ENCODE measurements at places on chromosomes 2 and 18.

DNA sequence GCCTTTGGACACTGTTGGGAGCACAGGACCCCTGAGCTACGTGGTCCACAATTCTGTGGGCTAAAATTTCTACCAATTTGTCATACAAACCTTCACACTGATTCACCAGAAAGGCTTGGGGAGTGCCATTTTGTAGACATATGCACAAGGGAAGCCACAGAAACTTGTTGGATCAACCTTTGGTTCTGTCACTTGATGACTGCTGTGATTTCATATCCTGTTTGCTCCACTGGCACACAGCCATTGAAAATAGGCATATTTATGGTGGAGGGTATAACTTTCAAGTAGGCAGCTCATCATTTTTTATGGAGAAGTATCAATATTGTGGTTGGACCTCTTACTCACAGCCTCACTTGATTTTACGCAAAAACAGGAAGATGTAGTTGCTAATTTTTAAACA lies 10.5 kb downstream of the NAPG start:
- no peak for DNase-seq

DNA sequence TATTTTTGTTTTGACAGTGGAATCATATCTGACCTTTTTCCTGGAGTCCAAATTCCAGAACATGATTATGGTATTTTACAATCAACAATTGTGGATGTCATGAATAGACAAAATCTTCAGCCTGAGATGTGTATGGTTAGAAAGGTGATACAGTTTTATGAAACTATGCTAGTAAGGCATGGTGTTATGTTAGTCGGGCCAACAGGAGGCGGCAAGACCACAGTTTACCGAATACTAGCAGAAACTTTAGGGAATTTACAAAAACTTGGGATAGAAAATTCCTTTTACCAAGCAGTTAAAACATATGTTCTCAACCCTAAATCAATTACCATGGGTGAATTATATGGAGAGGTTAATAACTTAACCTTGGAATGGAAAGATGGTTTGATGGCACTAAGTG lies 137.0 kb downstream of the DNAH6 start:
- no peak for DNase-seq

DNA sequence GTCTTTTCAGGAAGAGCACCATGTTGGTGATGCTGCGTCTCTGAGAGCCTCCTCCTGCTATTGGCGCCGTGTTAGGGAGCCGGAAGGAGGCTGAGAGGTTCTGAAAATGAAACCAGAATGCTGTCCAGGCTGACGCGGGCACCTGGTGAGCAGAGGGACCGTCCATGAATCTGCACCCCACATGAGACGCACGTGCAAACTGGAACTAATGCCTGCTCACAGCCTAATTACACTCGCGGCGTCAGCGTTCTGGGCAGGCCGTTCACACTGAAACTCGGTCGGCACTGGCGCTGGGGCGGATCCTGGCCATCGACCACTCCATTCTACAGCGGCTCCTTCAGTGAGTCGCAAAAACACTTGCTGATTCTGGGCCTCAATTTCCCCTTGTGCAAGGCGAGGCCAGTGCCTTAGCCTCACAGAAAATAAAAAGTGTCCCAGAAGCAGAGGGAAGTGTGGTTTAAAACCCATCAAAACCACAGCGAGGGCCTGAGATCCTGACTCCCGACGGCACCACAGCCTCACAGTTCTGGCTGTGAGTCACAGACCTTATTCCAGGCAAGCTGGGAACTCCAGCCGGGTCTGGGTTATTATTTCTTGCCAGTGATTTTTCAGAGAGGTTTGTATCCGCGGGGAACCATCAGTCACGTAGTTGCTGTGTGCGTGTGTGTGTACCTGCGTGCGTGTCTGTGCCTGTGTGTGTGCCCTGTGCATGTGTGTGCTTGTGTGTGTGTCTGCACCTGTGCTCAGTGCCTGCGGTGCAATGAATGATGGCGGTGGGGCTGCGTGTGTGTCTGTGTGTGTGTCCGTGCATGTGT lies 49.1 kb upstream of the CTDP1 start:
- DNase-seq: no peak

DNA sequence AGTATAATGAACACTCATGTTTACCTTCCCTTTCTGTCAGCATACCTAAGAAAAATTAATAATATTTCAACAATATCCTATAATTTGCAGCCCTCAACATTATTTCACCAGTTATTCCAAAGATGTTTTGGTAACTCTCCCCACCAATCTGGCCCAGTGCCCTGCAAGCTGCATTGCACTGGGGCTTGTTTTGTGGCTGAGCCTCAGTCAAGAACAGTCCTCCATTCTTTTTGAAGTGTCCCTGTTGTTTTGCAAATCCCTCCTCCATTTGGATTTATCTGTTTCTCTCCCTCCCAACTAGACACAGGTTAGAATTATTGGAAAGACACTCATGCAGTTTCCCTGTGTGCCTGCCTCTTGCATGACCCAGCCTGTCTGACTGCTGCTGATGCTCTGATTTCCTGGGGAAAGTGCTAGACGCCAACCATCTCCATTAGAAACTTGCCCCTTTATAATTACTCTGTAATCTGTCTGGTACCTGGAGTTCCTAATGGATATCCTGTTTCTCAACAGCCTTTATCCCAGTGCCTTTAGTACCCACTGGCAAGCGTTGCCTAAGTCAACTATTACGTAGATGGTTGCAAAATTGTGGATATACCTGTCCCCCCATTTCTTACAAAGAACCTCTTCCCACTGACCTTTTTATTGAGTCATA lies 60.2 kb downstream of the EIF5B start:
- no peak for DNase-seq

- DNase-seq: no peak
Measured at GRCh38 chr2:195562570-195563566, 94.2 kb upstream of the SLC39A10 start.

- no peak for DNase-seq
Measured at GRCh38 chr18:70468861-70469547, 180.2 kb downstream of the SOCS6 start.

DNA sequence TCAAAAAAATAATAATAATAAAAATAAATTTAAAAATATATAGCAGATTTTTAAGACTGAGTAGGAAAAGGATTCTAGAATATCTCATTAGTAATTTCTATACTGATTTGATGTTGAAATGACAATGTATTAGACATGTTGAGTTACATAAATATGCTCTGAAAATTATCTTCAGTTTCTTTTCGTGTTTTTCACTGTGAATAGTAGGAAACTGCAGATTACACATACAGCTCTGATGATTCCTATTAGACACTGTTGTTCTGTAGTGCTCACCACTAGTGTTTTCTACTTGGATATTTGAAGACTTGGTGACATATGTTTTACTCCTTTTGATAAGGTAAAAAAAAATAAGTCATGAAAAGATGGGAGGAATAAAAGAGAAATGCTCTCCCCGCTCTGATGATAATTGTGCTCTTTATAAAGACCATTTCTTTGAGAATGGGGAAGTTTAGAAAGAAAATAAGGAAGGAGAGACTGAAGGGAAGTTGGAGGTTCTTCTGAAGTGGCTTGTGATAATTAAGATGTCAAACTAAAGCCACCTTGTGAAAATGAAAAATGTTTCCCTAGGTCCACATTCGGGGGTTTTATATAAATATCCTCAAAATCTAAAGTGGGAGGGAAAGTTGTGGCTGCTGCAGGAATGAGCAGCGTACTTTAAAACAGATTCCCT lies 52.9 kb downstream of the SLC9A2 start:
- DNase-seq: no peak

- DNase-seq: no peak
Measured at GRCh38 chr2:62293490-62294271, 97.8 kb downstream of the B3GNT2 start.

- no peak for DNase-seq
Measured at GRCh38 chr2:230700447-230700846, 12.2 kb upstream of the CAB39 start.

DNA sequence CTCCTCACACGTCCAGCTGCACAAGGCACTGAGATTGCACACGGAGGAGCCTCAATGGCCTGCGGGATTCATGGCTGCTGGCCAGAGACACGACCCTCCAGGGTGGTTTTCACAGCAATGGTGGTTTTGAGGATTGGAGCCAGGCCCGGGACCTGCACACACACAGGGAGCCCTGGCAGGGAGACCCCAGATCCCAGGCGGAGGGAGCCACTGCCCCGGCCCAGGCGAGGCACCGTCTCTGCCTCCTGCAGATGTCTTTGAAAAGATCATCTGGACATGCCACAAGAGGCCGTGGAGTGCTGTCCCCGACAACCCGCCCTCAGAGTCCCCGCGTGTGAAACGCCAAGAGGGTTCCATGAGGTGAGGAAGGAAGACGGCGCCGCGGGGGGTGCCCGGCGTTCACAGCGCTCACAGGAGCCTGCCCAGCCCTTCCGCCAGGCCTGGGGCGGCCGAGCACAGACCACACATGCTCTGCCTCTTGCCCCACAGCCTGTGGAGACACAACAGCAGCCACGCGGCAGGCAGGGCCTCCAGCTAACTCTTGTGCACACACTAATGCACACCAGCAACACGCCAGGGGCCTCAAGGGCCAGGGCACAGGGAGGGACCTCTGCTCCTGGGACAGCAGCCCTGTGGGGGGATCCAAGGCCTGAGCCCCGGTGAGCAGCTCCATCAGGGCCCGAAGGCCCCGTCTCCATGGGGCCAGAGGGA lies 72.8 kb upstream of the CTDP1 start:
- DNase-seq: no peak

DNA sequence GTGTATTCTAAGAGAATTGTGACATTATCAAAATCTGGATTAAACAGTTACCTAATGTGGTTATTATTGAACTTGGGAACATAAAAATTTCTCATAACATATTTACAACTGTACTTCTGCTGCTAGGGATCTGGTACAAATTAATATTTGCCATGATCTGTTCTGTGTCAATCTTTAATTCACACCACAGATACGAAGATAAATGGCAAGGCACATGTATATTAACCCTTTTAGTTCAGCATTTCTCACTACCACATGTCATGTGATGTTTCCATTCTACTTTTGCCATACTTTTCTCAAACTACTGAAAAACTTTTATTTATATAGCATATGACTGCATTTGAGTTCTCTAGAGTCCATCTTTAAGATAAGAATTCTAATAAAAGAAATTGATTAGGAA lies 295.3 kb upstream of the DDX18 start:
- no peak for DNase-seq

GRCh38 chr18:74477771-74478170 lies 18.4 kb upstream of the CNDP2 start:
- DNase-seq: no peak

DNA sequence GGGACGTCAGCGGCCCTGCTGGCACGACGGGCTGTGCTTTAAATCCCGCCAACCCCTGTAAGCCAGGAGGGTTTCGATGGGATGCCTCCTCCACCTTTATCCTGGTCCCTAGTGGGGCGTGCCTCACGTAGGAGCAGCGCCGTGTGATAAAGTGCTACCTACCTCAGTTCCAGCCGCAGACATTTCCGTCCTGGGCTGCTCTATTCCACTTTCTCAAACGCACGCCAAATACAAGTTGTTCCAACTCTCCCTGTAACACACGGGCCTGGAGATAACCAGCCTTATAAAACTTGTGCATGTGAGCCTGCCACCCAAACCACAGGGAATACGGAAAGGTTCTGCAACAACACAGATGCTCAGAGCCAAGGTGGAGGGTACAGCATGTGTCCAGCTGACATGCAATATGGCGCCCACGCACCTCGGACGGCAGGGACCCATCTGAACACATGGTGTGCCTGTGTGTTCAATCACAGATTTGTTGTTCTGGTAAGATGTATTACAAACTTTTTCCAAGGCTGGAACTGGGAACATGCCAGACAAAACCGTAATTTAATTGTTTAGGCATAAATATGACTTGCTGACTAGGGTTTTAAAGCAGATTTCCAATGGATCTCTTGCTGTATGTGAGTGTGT lies 47.7 kb downstream of the ZNF516 start:
- no peak for DNase-seq

DNA sequence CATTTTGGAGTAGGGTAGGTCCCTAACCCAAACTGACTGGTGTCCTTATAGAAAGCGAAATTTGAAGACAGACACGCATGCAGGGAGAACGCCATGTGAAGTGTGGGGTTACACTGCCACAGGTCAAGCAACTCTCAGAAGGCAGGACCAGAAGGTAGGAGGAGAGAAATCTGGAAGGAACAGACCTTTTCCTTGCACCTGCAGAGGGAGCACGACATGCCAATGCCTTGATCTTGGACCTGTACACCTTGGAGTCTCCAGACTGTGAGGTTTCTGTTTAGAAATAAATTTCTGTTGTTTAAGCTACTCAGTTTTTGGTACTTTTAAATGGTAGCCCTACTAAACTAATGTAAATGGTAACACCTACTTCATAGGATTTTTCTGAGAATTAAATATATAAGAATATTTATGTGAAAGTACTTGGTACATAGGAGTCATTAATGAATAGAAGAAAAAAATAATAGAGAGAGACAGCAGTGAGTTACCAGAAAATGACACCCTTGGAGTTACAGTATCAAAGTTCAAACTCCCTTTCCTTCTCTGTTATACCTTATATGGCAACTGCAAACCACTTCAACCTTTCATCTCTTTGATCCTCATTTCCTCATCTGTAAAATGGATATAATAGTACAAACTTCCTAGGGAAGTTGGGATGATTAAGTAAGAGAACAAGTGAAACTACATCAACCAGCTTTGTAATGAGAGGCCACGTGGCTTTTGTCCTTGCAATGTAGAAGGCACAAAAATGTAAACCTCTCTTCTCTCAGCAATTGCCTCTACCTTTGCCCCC lies 184.9 kb upstream of the PARD3B start:
- DNase-seq: no peak

DNA sequence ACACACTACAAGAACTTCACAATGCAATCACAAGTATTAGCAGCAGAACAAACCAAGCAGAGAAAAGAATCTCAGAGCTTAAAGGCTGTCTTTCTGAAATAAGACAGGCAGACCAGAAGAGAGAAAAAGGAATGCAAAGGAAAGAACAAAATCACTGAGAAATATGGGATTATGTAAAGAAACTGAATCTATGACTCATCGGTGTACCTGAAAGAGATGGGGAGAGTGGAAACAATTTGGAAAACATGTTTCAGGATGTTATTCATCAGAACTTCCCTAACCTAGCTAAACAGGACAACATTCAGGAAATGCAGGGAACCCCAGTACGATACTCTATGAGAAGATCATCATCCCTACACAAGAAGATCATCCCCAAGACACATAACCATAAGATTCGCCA lies 499.0 kb upstream of the CHAC2 start:
- no peak for DNase-seq

- DNase-seq: no peak
Measured at GRCh38 chr2:5360081-5360480, 332.1 kb upstream of the SOX11 start.

GRCh38 chr2:85653996-85654395 lies 14.0 kb downstream of the SFTPB start:
- no peak for DNase-seq

DNA sequence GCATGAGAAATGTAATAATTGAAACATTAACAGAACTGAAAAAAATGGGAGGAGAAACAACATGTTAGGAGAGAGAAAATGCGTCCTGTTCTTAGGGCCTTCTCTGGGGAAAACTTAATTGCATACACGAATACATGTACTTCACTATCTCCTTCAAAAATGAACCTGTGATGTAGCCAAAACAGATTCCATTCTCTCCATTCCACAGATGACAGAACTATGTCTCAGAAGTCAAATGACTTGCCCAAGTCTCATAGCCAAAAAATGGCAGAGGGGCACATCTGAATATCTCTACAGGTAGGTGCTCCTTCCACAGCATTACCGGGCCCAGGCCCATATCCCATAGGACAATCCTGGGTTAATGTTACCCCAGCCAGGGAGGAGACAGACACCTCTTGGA lies 3.9 kb upstream of the DCTN1 start:
- DNase-seq: no peak

GRCh38 chr18:41482501-41482900 lies 472.5 kb upstream of the PIK3C3 start:
- DNase-seq: no peak

- DNase-seq: no peak
Measured at GRCh38 chr18:13103366-13103765, 112.2 kb downstream of the CEP192 start.

All from activated CD4-positive, alpha-beta T cell treated with anti-CD3 and anti-CD28 coated beads, Interleukin-2, amount 50 U/mL, for 24 hours (primary cell).